Right ventricle myocardium superior (tissue), 1 donor: ENCODE measurements at places on chromosomes 7 and 10. TPM values are rescaled to one million over a fixed set of nuclear protein-coding genes. Genes with fewer than 3 reads are reported as not detected.
A peak's percentile ranks its signal among the peaks of the same experiment; 100 is the strongest.

GRCh38 chr10:80173466-80173865 is 31.9 kb downstream of the ANXA11 start:
- no peak for DNase-seq

GRCh38 chr10:107013258-107014006 is 151.1 kb downstream of the SORCS1 start:
- DNase-seq, result no peak

GRCh38 chr7:144416341-144416740 is 12.8 kb upstream of the NOBOX start:
- no peak for DNase-seq

Gene GRM8
- not detected for total RNA-seq

DNA sequence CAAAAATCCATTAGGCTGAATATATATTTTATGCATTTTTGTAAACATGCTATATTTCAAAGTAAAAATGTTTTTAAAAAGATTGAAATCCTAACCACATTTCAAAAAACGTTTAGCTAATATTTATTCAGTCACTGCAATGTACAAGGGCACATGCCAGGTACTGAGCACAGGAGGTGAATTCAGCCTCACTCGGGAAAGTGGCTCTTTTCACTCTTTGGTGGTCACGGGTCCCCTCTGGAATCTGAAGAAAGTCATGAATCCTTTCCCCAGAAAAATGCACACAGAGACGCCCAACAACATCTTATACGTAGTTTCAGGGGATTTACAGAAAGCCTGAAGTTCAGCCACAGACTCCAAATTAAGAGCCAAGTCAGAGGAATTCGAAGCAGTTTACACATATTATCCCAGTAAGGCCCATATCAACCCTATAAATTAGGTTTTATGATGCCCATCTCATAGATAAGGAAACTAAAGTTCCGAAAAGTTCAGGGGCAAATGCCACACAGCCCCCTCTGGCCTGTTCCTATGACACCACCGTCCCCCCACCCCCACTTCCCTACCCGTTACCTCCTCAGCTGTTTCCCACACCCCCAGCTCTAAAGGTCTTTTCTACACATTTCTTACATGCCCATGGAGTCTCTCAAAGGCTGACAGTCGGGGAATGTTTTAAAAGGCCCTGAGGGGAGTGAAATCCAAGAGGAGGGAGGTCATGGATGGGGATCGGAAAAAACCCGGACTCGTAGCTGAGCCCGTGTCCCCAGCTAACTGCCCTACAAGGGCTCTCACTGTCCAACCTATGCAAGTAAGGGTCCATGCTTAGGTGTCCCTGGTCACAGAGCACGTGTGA is 9.6 kb upstream of the SVOPL start:
- DNase-seq, result no peak

- no peak for DNase-seq
Observed at GRCh38 chr10:51269821-51270220, 195.5 kb downstream of the PRKG1 start.

DNA sequence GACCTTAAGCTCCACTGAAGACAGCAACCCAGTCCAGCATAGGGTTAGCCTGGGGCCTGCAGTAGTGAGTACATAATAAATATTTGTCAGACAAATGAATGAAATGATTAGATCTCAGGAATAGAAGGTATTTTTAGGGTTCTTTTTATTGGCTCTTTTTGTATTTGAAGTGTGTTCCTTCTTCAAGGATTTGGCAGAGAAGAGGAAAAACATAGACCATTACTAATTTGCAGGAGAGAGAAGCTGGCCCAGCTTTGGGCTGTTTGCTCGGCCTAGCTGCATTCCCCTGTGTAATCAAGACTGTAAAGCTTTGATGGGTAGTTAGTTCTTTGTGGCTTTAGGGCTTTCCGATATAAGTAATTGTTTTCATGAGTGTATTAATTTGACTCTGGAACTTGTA is 64.2 kb downstream of the CNNM2 start:
- no peak for DNase-seq

Gene BAG3
- total RNA-seq, result 153 TPM

Gene PKD2L1
- not detected for total RNA-seq

Gene DNA2
- total RNA-seq, result 2.0 TPM

GRCh38 chr10:132792796-132793195 is 6.8 kb upstream of the NKX6-2 start:
- no peak for DNase-seq

Gene MLXIPL
- total RNA-seq, result 6.9 TPM

Gene PCDH15
- total RNA-seq, result 0.16 TPM

Gene GIMAP1
- 5.6 TPM for total RNA-seq

GRCh38 chr10:29588629-29589421 is 45.9 kb downstream of the SVIL start:
- no peak for DNase-seq

DNA sequence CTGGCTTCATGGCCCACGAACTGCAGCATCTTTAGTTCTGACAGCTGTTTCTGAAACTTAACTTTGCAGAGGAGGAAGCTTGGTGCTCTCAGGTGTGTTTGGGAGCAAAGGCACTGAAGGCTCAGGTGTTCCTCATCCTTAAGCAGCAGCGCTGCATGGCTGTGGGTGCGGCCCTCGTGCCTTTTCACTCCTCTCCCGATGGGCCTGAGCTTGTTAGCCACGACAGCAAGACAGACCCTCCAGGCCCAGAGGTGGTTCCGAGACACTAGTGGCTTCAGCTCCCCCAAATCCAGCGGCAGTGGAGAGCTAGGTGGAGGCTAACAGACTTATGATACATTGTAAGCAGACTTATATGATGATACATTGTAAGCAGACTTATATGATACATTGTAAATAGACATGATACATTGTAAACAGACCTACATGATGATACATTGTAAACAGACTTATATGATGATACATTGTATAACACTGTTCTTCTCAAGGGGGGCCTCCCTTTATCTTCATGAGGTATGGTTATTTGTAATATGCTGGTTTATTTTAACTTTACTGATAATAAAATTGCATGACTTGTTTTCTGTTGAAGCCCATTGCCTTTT is 14.1 kb downstream of the PFKP start:
- DNase-seq, result no peak

Gene CYP2C18
- total RNA-seq, result not detected

GRCh38 chr7:90693939-90694338 is 97.8 kb downstream of the CDK14 start:
- no peak for DNase-seq

Gene GDF2
- total RNA-seq, result not detected

Gene PROSER2
- total RNA-seq, result 0.97 TPM

- no peak for DNase-seq
Observed at GRCh38 chr10:120368927-120369326, 88.1 kb upstream of the PLPP4 start.

Gene ZNF853
- total RNA-seq, result 10.7 TPM

Gene KIAA1217
- 38.2 TPM for total RNA-seq

DNA sequence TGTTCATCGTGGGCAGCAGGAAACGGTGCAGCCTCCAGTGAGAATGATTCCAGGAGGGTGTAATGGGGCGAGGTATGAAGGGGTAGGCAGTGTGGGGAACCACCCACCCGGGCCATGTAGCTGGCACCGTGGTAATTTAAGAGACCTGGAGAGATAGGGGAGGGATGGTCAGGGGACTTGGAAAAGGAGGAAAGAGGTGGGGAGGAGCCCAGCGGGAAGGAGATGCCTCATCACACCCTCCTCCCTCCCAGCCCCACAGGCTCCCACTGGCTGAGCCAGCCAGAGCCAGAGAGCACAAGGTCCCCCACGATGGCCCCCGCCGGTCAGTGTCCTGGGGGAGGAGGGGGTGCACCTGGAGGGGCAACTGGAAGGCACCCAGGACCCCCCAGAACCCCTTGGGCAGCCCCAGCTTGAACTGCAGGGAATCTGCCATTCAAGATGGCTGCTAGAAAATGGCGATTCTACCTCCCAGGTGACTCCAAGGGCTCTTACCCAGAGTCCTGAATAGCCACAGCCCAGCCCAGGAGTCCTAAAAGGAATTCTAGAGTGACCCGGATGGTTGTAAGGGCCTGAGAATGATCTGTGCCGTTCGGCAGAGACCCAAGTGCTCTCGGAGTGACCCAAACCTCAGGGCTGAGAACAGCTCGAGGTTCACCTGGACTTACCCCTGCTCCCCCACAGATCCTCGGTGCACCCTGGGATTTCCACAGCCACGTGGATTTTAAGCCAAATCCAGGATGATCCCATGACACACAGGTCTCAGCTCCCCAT is 28.8 kb downstream of the CALML3 start:
- DNase-seq, result peak; percentile 13

DNA sequence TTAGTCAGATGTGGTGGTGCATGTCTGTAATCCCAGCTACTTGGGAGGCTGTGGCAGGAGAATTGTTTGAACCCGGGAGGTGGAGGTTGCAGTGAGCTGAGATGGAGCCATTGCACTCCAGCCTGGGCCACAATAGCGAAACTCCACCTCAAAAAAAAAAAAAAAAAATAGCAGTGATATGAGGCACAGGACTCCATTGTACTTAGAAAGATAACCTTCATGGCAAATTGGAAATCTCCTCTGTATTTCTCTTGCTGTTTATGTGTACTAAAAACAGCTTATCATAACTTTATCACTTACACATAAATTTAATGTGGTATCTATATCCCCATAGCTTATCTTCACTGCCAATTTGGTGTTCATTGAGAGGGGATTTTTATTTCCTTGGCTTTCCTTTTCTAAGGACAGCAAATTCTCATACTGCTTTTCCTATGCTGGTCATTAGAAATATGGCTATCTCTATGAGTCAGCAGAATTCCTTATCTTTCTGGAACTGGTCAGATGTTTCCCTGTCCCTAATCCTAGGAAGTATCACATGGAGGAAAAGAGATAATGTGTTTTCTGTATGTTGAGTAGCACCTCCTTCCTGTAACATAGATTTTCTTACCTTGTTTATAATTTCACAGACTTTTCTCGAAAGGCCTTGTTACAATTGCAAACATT is 40.6 kb upstream of the ZEB1 start:
- no peak for DNase-seq

- DNase-seq, result no peak
Observed at GRCh38 chr10:86250399-86250798, 116.2 kb downstream of the GRID1 start.

- DNase-seq, result no peak
Observed at GRCh38 chr7:100053215-100053614, 3.6 kb downstream of the ZSCAN21 start.

DNA sequence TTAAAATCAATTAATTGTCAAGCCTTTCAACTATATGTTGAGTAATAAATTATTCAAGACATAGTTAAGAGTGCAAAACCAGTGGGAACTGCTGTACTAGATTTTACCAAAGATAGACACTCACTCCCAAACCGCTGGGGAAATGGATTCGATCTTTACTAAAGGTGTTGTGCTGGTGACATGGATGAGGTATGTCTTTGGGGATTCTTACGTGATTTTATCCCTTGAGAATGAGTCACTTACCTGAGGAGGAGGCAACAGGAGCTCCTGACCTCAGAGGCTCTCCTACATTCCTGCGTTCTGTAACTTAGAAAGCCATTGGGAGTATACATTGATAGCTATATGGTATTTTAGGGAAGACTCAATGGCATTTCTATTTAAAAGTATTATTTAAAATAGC is 165.5 kb downstream of the PKD1L1 start:
- no peak for DNase-seq

GRCh38 chr7:36777062-36777461 is 52.8 kb upstream of the AOAH start:
- no peak for DNase-seq

Gene HOXA13
- total RNA-seq, result not detected
